GM13977 (cell line): ENCODE measurements at places on chromosomes 4 and X.
A peak's percentile ranks its signal among the peaks of the same experiment; 100 is the strongest.

GRCh38 chrX:115251458-115252233, 17.8 kb upstream of the LRCH2 start:
- DNase-seq = no peak

DNA sequence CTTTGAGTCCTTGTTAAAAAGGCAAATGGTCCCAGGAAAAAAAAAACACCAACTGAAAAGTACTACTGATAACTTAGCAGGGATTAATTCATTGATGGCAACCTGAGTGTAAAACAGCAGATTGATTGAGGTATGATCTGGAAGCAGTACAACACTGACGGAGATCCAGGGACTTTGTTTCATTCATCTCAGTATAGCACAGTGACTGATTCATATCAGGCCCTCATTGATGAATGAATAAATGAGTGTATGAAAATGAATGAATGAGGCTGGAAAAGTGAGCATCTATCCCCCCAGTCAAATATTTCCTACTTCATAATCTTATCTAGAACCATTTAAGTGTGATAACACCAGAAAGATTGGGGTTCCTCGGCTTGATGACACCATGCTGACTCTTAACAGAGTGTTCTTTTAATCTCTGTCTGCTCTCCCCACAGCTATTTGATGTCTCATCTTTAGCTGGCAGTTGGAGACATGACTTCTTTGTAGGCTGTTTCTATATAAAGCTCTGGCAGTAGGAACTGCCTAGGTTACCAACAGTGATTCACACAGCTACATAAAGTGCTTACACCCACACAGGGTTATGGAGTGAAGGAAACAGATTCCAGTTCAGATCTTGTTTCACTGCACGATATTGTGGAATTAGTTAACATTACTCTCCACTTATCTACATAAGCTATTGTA, 18.6 kb upstream of the RNF128 start:
- no peak for DNase-seq

DNA sequence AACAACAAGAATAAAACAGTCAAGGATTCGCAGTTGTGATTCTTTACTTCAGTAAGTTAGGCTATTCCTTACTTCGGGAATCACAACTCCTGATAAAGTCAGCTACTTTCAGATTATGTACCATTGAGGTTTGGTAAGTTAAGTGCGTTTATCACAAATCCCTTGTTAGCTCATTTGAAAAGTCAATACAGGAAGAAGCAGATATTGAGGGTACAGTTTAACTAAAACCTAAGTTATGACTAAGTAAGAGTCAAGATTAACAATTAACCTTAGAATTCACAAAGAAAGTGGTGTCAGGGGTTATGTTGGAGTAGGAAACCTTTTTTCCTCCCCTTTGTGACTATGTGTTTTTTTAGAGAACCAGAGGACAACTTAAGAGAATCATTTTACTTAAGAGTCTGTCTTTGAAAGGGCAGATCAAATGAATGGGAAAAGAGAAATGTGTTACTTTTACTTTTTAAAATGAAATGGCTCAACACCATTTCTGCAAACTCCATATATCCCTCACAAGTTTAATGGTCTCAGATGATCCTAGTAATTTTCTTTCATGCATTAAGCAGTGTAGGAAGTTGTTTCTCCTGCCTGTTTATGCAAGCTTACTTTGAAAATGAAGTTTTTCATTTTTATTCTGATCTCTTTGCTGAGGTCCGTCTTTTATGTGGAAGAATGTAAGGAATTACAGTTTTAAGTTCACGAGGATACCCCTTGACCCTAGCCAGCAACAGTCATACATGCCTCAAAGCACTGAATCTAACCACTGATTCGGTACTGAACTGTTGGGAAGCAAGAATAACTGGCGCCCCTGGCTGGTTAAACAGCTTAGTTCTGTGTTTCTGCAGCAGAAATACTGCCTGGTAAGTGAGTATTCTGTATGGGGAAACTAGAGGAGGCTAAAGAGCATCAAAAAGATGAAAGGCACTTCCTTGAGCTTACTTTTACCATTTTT, 211.7 kb downstream of the SLC4A4 start:
- no peak for DNase-seq

GRCh38 chrX:56564164-56564885, 898 bp downstream of the UBQLN2 start:
- no peak for DNase-seq

- no peak for DNase-seq
Observed at GRCh38 chrX:13482746-13483541, 86.5 kb upstream of the EGFL6 start.

- DNase-seq = no peak
Observed at GRCh38 chr4:138659812-138660316, 355.7 kb upstream of the NOCT start.

GRCh38 chr4:14025111-14025510, 397.6 kb upstream of the BOD1L1 start:
- DNase-seq = no peak

DNA sequence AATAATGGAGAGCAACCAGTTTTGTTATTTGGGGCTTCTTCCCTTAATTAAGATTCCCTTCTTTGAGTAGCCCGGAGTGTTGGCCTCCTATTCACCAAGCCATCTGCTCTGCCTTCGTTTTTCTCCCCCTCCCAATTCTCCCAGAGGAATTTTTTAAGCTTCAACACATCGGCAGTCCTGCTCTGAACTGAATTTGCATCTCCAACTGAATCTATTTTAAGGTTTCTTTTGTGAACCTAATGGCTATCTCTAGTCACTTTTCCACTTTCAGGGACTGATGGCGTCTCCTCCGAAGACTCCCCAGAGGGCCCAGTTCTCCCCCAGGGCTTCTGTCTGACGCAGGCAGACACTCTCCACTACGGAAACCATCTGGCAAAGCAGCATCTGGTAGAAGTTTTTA, 280.2 kb downstream of the ADGRA3 start:
- no peak for DNase-seq

DNA sequence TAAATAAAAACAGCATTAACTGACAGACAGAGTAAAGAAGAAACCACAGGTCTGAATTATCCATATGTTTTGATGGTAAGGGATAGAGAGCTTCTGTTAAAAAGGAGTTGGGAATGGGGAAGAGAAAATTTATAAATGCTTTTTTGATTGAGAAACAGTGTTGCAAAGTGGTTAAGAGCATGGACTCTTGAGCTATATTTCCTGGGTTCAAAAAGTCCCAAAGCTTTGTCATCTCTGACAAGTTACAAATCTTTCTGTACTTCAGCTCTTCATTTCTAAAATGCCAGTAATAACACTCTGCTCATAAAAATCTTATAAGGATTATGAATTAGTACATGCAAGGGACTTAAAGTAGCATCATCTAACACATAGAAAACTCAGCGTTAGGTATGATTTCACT, 62.2 kb downstream of the N4BP2 start:
- DNase-seq = no peak

DNA sequence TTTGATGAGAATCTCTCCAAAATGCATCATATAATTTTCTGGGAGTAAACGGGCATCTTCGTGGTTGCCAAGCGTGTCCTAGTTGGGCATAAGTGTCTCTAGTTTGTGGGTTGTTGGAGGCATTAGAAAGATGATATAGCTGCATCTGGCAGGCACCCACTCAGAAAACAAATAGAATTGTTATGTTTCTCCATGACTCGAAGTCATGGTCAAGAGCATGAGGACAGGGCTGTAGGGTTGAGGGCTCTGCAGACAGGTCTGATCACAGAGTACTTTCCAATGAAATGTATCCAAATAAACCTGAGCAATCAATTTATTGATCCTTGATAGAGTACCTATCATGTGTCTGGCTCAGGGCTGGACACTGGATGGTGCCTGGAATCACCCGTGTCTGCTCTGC, 82.7 kb downstream of the SORCS2 start:
- DNase-seq = no peak

DNA sequence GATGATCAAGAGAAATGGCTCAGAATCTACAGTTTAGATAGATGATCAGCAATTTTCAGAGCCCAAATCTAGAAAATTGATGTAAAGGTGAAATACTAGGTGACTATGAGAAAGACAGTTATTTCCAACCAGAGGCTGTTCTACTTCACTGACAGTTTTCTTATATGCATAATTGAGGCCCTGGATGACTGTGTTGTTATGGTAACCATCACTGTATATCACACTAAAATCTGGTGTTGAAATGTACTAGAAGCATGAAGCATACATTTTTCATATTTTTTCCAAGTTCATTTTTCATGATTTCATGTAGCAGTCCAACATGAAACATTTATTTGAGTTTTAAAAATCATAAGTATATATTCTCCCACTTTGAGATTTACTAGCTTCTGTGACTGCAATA, 87.4 kb downstream of the ATXN3L start:
- no peak for DNase-seq

- no peak for DNase-seq
Observed at GRCh38 chrX:50905334-50905733, 5.2 kb upstream of the BMP15 start.

GRCh38 chrX:26722666-26723428, 506.9 kb downstream of the MAGEB5 start:
- no peak for DNase-seq

- DNase-seq = no peak
Observed at GRCh38 chr4:2289955-2290333, 28.0 kb upstream of the MXD4 start.

DNA sequence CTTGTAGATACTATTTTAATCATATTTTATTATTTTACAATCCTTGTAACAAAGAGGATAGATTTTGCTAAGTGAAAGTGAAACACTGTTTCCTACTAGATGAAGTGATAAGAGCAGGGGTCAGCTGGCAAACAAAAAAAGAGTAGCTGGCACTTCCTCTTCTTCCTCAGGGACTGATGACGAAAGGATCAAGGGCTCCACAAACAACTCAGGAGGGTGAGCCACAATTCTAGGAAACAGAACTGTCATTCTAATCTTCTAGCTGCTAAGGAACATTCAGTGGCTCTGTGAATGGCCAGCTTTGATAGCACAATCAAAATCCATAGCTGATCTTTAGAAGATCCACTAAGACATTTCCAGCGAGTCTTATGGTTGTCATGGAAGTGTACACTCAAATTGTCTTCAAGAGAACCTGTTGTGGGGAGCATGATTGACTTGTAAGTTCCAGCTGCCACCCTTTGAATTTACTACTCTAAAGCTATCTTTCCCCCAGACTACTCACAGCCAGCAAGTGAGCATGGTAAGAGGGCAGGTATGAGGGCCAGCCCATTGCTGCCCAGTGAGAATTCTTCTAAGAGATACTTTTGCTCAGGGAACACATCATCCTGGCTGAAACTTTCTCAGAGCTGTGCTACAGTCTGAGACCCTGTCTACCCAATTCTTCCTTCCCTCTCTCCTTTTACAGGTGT, 275.7 kb upstream of the RASGEF1B start:
- no peak for DNase-seq

DNA sequence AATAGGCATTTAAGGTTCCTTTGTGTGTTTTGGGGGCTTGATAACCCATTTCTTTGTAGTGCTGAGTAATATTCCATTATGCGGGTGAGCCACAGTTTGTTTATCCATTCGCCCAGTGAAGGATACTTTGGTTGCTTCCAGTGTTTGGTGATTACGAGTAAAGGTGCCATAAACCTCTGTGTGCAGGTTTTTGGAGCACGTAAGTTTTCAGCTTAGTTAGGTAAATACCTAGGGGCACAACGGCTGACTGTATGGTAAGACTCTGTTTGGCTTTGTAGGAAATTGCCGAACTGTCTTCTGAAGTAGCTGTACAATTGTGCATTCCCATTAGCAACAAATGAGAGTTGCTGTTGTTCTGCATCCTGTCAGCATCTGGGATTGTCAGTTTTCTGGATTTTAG, 3.8 kb upstream of the TBL1X start:
- no peak for DNase-seq

- no peak for DNase-seq
Observed at GRCh38 chrX:2863646-2864045, 34.9 kb downstream of the GYG2 start.

- DNase-seq = no peak
Observed at GRCh38 chrX:133323431-133323830, 91.9 kb downstream of the GPC4 start.

DNA sequence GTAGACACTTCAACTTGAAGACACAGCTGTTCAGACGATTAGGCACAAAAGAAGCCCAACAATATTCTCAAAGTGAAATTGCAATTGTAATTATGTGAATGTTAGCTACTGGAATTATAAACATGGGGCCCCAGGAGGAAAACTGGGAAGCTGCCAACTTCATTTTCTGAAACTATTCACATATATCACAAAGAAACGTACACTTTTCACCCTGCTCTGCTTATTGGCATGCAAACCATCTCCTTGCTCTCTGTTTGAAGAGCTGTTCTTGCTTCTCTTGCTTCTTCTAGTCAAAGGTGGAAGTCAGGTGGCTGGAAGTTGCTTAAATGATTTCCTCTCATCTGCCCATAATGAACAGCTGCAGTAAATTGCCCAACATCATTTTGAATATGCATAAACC, 320.1 kb downstream of the CFAP299 start:
- no peak for DNase-seq

- DNase-seq = no peak
Observed at GRCh38 chr4:152482211-152482610, 53.7 kb downstream of the FBXW7 start.

GRCh38 chr4:47287735-47288134, 175.8 kb downstream of the COMMD8 start:
- DNase-seq = peak; percentile 44

DNA sequence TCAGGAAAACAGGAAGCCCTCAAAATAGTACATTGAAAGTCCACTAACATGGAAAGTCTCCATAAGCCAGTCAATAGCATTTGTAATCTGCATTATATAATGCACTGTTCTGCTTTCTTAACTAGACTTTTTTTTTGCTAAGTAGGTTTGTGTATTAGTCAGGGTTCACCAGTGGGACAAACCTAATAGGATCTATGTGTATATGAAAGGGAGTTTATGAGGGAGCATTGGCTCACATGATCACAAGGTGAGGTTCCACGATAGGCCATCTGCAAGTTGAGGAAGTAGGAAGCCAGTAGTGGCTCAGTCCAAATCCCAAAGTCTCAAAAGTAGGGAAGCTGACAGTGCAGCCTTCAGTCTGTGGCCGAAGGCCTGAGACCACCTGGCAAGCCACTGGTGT, 116.0 kb downstream of the MXRA5 start:
- no peak for DNase-seq

- DNase-seq = no peak
Observed at GRCh38 chrX:39952989-39953388, 144.8 kb downstream of the BCOR start.

GRCh38 chr4:107444-108429, 16.6 kb upstream of the ZNF718 start:
- DNase-seq = no peak

DNA sequence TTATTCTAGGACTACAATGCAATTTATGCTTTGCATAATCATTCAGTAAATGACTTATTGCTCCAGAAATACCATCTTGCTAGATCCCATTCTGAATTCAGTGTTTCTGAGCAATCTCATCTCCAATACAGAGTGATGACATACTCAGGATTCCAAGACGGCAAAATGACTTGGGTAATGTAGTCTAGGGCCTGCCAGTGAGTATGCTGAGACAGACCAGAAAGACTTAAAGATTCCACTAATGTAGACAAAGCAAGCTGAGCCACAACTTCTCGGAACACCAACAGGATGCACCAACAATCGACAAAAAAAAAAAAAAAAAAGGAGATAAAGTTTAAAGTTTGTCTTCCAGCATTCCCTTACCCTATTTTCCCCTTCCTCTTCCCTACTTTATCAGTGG, 919 bp upstream of the SEC24B start:
- DNase-seq = no peak

GRCh38 chr4:124691801-124692200, 20.7 kb downstream of the ANKRD50 start:
- no peak for DNase-seq

GRCh38 chrX:10569946-10570345, 50.4 kb downstream of the MID1 start:
- DNase-seq = no peak

GRCh38 chr4:47088298-47088697, 56.9 kb downstream of the GABRB1 start:
- no peak for DNase-seq
